ENCODE measurements at places on chromosomes 16 and 17.
A peak's percentile ranks its signal among the peaks of the same experiment; 100 is the strongest.

- DNase-seq, result no peak
Observed at GRCh38 chr17:61149862-61150362, 249.7 kb upstream of the TBX2 start.

DNA sequence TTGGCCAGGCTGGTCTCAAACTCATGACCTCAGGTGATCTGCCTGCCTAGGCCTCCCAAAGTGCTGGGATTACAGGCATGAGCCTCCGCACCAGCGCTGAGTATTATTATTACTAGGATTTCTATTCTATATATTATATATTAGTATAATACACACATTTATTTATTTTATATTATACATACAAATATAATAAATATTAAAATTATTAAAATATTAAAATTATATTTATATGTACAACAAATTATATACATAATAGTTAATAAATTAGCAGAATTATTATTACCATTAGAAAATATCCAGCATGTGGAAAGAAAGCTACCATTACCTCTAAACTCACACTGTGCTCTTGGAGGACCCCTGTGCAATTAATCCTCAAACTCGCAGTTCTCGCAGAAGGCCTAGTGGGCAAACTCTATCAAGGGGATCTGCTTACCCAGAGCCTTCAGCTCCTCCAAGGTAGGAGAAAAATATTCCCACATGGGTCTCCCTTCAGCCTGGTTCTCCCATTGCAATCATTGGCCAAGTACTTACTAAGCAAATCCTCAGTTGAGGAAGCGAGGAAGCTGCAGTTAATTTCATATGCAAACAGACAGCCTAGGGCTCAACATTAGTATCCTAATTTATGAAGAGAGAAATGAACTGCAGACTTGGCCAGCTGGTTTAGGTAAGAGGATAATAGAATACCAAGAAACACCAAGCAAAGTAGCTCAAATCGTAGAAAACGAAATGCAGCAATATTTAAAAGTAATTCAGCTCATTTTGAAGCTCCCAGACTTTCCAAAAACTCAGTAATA, 241.4 kb upstream of the IRX5 start:
- no peak for DNase-seq

GRCh38 chr16:26717826-26718225, 348.9 kb upstream of the C16orf82 start:
- no peak for DNase-seq

DNA sequence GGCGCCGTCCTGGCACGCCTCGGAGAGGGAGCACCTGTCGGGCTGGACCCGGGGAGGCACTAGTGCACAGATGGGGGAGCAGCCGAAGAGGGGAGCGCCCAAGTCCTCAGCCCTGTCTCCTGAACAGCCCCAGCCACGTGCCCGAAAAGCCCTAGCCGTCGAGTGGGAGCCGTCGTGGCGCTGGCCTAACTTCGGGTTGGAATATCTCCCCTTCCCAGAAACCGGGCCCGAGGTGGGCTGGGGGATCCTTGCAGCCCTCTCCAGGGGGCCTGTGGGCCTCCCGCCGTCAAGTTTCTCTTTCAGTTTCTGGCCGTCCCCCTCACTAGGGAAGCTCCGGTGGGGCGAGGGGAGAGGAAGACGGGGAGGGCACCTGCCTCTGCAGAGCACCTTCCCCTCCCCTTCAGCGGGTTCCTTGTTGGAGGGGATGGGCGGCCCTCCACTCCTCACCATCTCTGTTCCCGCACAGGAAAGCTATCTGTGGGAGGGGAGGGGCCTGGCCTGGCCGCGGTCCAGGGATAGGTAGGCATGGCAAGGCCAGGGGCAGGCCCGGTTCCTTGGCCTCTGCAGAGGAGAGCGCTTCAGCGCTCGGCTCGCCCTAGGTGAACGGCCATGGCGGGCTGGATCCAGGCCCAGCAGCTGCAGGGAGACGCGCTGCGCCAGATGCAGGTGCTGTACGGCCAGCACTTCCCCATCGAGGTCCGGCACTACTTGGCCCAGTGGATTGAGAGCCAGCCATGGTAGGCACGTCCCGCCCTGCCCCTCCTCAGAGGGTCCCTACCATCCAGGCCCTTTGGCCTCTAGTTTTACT, 709 bp downstream of the STAT5A start:
- DNase-seq, result peak; percentile 49

DNA sequence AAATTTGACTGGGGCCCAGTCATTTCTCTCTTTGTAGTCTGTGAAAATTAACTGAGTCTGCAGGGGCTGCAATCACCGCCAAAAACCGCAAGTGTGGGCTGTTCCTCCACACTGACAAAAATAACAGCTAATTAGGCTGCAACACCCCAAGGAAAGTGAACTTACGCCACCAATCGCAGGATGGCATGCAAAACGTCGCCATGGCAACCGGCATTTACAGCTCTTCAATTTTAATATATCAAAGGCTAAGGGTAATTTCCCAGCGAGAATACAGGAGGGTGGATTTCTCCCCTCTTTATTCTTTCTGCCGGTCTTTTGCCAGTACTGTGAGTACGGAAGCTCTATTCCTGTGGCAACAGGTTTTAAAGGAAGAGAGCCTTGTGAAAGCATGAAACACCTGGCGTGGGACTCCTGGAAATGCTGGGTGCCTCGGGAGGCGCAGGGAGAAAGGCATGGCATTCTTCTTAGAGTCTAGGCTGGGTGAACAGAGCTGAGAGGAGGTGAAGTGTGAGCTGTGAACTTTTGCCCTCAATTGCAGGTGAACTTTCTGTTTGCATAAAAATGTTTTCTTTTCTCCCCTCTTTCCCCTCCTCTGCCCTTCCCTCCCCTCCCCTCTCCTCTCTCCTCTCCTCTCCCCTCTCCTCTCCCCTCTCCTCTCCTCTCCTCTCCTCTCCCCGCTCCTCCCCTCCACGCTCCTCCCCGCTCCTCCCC, 399.7 kb downstream of the XYLT1 start:
- no peak for DNase-seq

- DNase-seq, result no peak
Observed at GRCh38 chr16:79264237-79265109, 336.1 kb downstream of the MAF start.

- no peak for DNase-seq
Observed at GRCh38 chr16:28260193-28260592, 32.1 kb upstream of the SBK1 start.

DNA sequence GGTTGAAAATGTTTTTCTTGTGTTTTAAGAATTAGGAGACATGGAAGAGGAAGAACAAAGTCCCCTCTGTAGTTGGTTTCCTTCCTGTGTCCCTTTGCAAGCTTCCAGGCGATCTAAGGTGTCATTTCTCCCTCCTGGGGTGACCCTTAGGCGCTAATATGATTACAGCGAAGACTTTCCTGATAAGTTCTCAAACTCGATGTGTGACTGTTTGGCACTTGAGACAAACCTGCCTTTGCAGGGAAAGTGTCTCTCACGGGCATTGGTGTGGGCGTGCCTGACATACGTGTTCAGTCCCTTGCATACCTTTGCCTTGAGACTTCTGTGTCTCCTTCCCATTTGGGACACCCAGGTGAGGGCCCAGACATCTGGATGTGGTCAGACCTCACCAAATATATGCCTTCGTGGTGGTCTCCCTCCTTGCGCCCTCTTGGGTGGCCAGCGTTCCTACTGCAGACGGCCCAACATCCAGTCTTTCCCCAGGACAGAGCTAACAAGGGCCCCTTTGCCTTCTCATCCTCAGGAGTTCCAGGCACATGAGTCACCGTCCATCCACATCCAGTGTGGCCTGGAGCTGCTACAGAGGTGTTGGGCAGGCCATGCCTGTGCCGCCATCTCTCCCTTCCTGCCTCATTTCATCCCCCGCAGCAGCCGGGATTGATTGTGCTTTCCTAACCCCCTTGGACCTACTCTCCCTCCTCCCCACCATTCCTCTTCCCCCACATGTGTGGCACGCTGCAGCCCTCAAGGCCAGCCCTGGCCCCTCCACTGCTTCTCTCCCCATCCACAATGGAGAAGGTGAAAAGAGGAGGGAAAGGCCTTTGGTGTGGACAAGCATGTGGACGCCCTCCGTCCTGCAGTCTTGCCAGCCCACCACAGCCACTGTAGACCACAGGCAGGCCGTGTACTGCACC, 3.1 kb upstream of the JPT2 start:
- DNase-seq, result no peak

GRCh38 chr16:13672196-13672595, 247.8 kb upstream of the ERCC4 start:
- no peak for DNase-seq

GRCh38 chr17:29820425-29820824, 109.6 kb downstream of the SSH2 start:
- DNase-seq, result no peak

- DNase-seq, result peak; percentile 8
Observed at GRCh38 chr16:89784406-89784805, 32.0 kb downstream of the FANCA start.

GRCh38 chr17:20993863-20994778, 48.7 kb downstream of the USP22 start:
- no peak for DNase-seq

DNA sequence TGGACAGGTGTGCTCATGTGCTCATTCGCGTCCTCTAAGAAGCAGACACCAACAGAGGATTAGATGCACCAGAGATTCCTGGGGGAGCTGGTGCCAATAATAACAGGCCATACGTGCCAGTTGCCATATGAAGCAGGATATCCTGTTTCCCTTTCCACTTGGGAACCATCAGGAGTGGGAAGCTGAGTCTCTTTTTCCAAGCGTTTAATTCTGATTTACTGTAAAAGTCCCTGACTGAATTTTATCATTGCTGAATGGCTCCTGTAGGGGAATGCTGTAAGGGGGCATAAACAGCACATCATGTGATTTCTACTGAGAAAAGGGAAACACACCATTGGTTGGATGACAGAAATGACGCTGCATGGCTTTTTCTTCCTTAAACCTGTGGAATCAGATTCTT, 113.3 kb downstream of the IRF8 start:
- no peak for DNase-seq

- DNase-seq, result no peak
Observed at GRCh38 chr17:4154201-4154600, 11.2 kb downstream of the CYB5D2 start.

DNA sequence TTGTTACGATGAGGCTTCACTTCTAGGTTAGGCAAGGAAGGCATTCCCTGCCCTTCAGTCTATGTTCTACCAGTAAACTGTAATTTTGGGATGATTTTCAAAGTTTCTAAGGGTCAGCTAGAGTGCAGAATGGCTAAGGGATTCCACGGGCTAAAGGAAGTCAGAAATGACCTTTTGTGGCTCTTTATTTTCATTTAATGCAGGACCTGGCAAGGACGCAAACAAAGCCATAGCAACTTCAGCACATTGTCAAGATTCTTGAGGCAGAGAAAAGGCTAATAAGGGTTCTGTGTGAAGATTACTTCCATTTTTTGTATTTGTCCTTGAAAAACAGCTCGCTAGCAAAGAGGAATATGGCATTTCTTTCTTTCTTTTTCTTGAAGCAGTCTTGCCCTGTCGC, 76.6 kb downstream of the STX8 start:
- no peak for DNase-seq

- no peak for DNase-seq
Observed at GRCh38 chr17:59810894-59811153, 81.9 kb downstream of the TUBD1 start.

DNA sequence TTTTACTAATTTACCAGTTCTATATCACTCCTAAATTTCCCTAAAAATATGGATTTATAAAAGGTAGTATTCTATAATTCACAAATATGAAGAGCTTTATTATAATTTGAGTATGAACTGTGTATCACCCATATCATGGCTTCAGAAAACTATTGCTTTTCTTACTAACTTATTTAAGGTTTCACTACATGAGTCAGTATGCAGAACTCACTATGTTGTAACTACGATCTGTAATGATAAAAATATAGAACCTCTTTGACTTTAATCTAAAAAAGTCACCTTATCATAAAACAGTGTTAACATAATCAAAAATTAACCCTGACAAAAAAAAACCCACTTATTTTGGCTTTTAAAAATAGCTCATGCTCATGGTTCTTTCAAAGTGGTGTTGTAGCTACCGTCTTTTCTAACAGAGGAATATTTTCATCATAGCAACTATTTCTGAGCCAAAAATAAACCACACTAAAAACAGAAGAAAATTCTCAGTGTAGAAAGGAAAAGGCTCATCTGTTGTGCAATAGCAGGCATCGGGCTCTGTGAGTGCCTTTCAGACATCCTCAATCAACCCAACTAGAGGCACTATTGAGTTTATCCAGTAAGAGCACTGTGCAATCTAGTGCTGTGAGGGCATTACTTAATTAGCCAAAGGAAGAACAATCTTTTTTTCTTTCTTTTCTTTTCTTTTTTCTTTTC, 42.1 kb downstream of the ITGAM start:
- no peak for DNase-seq

DNA sequence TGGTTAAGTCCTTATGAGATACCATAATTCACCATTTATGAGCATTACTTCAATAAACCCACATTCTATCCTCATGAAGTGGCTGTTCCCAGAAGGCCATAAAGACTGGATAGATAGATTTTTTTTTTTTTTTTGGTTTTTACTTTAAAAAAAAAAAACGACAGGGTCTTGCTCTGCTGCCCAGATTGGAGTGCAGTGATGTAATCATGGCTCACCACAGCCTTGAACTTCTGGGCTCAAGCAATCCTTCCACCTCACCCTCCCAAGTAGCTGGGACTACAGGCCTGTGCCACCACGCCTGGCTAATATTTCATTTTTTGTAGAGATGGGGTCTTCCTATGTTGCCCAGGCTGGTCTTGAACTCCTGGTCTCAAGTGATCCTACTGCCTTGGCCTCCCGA, 102.3 kb downstream of the XYLT1 start:
- DNase-seq, result no peak

DNA sequence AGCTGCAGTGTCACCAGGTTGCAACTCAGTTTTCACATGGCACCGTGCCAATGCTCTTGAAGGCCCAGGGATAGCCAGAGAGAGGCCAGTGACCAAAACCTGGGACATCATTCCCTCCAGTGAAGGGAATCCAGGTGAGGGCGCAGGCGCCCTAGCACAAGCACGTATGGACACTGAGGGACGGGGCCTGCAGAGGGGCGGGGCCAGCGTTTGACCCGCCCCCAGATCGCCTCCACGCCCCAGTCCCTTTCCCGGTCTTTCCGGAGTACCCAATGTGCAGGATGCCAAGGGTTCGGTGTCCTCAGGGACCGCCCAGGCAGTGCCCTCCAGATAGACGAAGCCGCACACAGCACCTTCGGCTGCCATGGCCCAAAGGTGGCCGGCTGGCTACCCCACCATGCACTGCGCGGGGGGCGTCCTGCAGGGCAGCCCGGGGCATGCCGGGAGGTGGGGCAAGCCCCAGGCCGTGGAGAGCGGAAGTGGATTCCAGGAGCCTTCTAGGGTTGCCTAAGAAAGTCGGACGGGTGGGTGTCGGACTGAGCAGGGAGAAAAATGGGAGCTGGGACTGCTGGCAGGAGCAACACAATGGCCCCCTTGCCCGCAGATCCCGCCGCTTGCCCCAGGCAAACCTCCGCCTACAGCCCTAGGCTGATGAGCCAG, 4.6 kb downstream of the SLC12A4 start:
- DNase-seq, result no peak

DNA sequence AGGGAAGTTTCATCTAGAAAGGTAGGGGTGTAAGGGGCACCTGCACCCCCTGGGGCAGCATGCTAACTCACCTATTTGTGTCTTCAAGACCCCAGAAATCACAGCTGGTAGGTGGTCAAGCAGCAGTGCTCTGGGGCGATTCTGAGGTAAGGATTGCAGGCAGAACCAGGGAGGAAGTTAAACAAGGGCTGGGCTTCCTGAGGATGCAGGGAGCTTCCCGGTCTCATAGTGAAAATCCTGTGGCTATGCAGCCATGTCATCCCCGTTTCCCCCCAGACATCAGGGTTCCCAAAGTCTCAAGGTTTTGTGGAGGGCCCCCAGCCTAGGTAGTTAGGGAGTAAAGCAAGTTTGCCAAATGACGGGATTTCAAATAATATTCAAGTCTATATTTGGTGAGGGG, 78.5 kb downstream of the C16orf78 start:
- no peak for DNase-seq

All from D341Med (cell line).